Placental pericyte (primary cell): ENCODE measurements at places on chromosomes 6 and 20. TPM values are rescaled to one million over a fixed set of nuclear protein-coding genes. Genes with fewer than 3 reads are reported as not detected.

Gene C20orf202
- total RNA-seq, result not detected in 2 replicates

Gene MED20
- 27.1 and 35.2 TPM in 2 replicates for total RNA-seq

Gene LPIN3
- total RNA-seq, result 5.5 and 7.7 TPM in 2 replicates

Gene CD109
- total RNA-seq, result 44.4 and 80.0 TPM in 2 replicates

Gene SLC22A7
- not detected in 2 replicates for total RNA-seq

Gene DDAH2
- total RNA-seq, result 36.5 and 45.7 TPM in 2 replicates

Gene DACT2
- 0.29 and 0.88 TPM in 2 replicates for total RNA-seq

Gene CHMP4B
- 26.1 and 61.7 TPM in 2 replicates for total RNA-seq

Gene ARG1
- total RNA-seq, result not detected in 2 replicates

Gene USP49
- 2.0 and 2.8 TPM in 2 replicates for total RNA-seq

Gene HLA-DRA
- 0.22 and 0.72 TPM in 2 replicates for total RNA-seq

Gene TRIM40
- not detected in 2 replicates for total RNA-seq

Gene DEFB113
- not detected in 2 replicates for total RNA-seq

Gene F13A1
- under 0.01 and 1.0 TPM in 2 replicates for total RNA-seq

Gene PDE10A
- 2.0 and 11.6 TPM in 2 replicates for total RNA-seq

Gene HRH3
- total RNA-seq, result not detected in 2 replicates

Gene SLC22A23
- 0.88 and 2.4 TPM in 2 replicates for total RNA-seq

Gene ZNF165
- 0.22 and 0.29 TPM in 2 replicates for total RNA-seq

Gene BTNL2
- not detected in 2 replicates for total RNA-seq

Gene MAP7
- 1.0 and 1.1 TPM in 2 replicates for total RNA-seq

Gene NKAIN2
- not detected in 2 replicates for total RNA-seq

Gene ULBP3
- total RNA-seq, result 7.0 and 20.3 TPM in 2 replicates

Gene CCDC170
- total RNA-seq, result under 0.01 and 1.0 TPM in 2 replicates

Gene HAO1
- total RNA-seq, result not detected in 2 replicates

Gene TREM1
- total RNA-seq, result 0.29 and 0.44 TPM in 2 replicates

Gene ARMH2
- total RNA-seq, result not detected in 2 replicates

Gene BEND3
- 2.8 and 4.6 TPM in 2 replicates for total RNA-seq

Gene FARS2
- 15.8 and 38.8 TPM in 2 replicates for total RNA-seq

Gene RPS21
- 472 and 851 TPM in 2 replicates for total RNA-seq

Gene NRSN1
- not detected in 2 replicates for total RNA-seq

Gene ULBP1
- 0.66 and 0.86 TPM in 2 replicates for total RNA-seq

Gene ME1
- total RNA-seq, result 7.4 and 17.5 TPM in 2 replicates

Gene CPXM1
- 0.72 and 1.5 TPM in 2 replicates for total RNA-seq

Gene CTCFL
- total RNA-seq, result under 0.01 TPM in 1 of 2 replicates, not detected in the other
